Smooth muscle cell of the brain vasculature (primary cell): ENCODE measurements at places on chromosomes 5 and 9.
A peak's percentile ranks its signal among the peaks of the same experiment; 100 is the strongest.

GRCh38 chr5:20347334-20347733 is 359.3 kb upstream of the CDH18 start:
- DNase-seq: no peak

DNA sequence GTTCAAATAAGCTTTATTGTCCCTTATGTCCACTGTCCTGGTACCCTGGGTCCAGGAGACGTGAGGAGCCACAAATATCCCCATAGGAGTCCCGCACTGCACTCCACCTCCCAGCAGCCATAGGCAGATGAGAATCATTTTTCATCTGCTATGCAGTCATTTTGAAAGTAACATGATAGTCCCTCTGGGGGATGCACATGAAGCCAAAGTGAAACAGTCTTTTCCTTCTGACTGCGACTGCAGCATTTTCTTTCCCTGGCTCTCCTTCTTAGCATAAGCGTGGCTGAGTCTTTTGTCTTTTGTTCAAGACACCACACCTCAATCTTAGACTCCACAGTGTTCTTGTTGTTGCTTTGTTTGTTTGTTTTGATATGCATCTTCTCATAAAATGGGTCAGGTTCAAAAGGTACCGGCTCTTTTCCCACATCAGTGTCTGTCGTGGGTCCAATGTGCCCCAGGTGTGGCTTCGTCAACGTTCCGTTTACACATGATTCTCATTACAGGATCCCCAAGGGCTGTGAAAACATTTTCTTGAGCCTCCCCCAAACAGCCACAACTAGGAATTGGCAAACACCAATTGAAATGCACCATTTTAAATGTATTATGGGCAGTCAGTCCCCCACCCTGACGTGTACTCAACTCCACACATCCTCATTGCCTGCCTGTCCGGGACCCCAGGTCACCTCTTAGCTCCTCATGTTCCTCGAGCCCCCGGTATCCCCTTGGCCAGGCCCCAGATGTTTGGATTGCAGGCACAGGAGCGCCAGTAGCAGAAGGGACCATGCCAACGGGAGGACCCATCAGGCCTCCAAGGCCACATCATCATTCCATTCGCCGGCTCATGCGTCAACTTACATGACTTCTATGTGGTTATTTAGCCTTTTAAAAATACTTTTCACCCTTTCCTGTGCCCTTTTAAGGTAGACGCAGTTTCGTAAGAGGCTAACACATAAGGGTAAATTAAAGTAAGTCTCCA is 237.8 kb upstream of the DAPK1 start:
- DNase-seq: peak; percentile 77

- no peak for DNase-seq
These were observed 429.6 kb downstream of the SLCO4C1 start for GRCh38 chr5:101866473-101866872.

GRCh38 chr5:145834917-145835847 is at the start of gene PRELID2:
Gene PRELID2, minus strand, starts transcription at chr5:145835342. Its CDS starts 91 bp downstream, at chr5:145835251.
- DNase-seq: no peak

DNA sequence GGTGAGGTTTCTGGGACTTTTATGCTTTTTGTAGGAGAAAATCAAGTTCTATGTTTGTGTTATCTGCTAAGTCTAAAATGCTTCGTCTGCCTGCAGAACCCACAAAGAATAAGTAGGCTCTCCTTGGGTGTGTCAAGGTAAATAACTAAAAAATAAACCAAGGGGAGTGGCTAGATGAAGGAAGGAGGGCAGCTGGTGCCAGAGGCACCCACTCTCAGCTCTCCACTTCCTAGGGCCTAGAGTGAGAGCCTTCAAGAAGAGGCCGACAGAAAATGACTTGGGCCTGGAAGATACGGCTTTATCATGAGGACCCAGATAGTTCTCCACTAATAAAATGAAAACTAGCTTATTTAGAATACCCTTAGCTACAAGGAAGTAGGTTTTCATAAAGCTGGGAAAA is 147.4 kb downstream of the CDK5RAP2 start:
- no peak for DNase-seq

- no peak for DNase-seq
These were observed 90.6 kb upstream of the MIER3 start for GRCh38 chr5:57042524-57042931.

- peak; percentile 69 for DNase-seq
These were observed 6.0 kb downstream of the LRRC8A start for GRCh38 chr9:128887914-128888350.

DNA sequence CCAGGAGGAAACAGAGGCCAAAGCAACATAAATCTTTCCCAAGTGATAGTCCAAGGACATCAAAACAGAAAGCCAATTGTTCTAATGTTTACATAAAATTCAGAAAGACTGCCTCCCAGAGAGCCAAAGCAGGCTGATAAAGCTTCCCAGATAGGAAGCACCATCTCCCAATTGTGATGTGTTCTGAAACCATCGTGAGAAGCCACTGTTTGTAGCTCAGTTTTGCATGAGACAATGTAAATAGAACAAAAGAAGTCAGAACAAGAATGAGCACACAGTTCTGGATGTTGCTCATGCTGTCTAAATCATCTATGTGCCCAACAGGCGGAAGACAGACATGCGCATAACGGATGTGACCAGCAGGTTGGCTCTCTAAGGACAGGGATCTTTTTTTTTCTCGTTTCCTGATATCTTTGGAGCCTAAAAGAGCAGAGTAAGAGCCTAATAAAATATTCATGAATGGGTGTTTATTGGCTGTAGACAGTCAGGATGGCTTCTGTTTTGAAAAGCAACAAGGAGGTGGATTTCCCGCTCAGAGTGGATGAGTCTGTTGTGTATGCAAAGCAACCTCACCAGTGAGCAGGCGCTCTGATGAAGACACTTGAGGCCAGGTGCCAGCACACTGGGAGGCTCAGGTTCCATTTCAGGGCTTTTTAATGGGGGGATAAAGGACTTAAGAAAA is 113.6 kb downstream of the GNA14 start:
- no peak for DNase-seq

DNA sequence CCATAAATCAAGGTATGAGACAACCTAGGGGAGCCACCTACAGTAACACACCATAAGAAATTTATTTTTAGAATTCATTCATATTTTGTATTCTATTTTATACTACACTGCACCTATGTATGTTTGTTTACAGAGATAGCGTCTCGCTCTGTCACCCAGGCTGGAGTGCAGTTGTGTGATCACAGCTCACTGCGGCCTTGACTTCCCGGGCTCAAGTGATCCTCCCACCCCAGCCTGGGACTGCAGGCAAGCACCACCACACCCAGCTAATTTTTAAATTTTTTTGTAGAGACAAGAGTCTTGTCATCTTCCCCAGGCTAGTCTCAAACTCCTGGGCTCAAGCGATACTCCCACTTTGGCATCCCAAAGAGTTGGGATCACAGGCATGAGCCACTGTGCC is 25.4 kb downstream of the MAPKAP1 start:
- no peak for DNase-seq

- DNase-seq: no peak
These were observed 371.4 kb upstream of the CDH18 start for GRCh38 chr5:20359377-20359776.

DNA sequence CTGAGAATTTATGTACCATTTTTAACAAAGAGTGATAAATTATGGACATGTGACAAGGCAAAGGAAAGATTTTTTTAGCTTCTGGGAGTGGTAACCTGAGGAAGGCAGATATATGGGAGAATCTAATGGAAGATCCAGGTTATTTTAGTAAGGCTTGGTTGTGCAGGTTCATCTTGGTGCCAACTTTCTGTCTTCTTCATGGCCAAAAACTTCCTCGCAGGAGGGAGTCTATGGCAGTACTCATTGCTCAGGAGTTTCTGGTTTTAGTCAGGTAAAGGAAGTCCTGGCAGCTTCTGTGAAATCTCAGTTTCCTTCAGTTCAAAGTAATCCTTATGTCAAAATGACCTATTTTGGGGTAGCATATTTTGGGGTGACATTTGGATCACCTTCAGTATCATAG is 248.3 kb upstream of the KCNN2 start:
- DNase-seq: no peak

- DNase-seq: peak; percentile 86
These were observed 1.1 kb upstream of the NR3C1 start for GRCh38 chr5:143404416-143405062.
